Right ventricle myocardium superior (tissue), 1 donor: ENCODE measurements at places on chromosomes 4 and X. TPM values are rescaled to one million over a fixed set of nuclear protein-coding genes. Genes with fewer than 3 reads are reported as not detected.

Gene TMEM47
- 31.5 TPM for total RNA-seq

Gene PABPC1L2B
- total RNA-seq = not detected

Gene CT45A2
- not detected for total RNA-seq

Gene NSUN7
- total RNA-seq = 1.5 TPM

Gene NRK
- 2.5 TPM for total RNA-seq

GRCh38 chrX:105567082-105567481 is 255.3 kb upstream of the NRK start:
- no peak for DNase-seq

GRCh38 chr4:53478671-53479456 is 101.4 kb downstream of the FIP1L1 start:
- DNase-seq = no peak

GRCh38 chr4:38366997-38367396 is 297.0 kb upstream of the KLF3 start:
- no peak for DNase-seq

DNA sequence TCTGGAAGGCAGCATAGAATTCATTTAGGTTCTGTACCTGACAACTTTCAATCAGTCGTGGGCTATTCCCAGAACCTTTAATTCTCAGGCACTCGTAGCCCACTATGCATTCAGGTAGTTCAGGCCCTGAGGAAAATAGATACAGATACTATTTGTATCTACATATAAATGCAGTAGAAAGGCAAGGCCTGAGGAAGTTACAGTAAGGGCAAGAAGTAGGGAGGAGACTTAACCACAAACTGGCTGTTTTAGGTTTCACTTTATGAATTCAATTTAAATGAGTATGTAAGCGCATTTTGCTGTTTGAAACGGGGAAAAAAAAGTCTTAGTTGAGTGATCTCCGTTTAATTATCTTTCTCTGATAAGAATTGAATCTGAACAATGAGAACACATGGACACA is 529.4 kb upstream of the ATOH1 start:
- DNase-seq = no peak

DNA sequence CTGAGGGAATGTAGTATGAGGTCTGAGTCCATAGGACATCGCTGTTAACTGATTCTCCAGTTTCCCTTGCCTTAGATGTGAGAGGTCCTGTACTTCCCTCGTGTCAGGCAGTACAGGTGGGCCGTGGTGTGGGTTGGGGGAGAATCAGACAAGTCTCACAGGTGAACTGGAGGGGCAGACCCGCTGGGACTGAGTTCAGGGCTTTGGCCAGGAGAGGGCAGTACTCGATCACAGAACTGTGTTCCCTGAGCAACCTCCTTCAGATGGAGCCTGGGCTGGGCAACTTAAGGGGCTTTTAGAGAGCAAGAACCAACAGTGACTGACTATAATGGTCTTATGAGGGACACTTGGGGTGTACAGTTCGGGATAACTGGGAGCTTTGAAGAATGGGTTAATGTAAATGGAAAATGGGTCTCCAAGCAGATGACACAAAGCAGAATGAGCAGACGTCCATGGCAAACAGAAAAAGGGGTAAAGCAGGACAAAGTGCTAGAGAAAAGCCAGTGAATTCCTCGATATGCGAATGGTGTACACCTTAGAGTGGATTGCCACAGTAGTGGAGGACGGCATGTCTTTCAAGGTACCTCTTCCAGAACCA is 83.6 kb downstream of the CCNG2 start:
- peak; percentile 56 for DNase-seq

DNA sequence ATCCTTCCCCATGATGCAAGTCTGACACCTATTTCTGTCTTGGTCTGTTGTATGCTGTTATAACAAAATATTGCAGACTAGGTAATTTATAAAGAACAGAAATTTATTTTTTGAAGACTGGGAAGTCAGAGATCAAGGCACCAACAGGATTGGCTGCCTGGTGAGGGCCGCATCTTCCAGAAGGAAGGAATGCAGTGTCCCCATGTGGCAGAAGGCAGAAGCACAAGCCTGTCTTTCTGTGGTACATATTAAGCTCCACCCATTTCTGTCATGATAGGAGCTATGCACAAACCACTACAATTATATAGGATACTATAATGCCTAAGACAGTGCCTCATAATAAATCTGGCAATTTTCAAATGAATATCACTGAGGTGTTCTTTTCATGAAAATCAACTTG is 502.3 kb upstream of the DIAPH2 start:
- DNase-seq = no peak
